ENCODE measurements at places on chromosomes 16 and 17.

DNA sequence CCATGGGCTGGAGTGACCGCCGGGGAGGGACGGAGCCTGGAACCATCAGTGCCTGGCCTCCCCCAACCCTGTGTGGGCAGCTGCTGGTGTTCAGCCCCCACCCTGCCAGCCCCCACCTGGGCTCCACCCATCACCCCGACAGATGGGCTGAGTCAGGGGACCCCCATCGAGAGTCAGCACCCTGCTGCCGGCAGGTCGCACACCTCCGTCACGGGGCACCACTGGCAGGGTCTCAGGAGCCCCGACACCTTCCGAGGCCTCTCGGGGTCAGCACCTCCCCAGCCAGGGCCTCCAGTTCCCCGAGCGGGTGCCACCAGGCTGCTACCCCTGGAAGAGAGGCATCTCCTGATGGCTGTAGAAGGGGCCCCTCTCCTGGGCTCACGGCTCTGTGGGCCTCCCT is 38.3 kb upstream of the ACSF3 start:
- DNase-seq, result no peak

DNA sequence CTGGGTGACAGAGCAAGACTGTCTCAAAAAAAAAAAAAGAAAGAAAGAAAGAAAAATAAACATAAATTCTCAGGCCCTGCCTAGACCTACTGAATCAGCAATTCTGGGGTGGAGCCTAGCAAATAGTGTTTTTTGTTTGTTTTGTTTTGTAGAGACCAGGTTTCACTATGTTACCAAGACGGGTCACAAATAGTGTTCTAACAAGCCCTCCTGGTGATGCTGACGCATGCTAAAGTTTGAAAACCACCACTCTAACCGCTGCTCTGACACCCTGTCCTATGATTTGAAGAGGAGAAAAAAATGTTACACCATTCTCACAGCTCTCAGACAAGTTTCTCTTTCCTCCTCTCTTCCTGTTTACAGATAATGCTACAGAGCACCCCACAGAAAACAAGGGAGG is 1.5 kb downstream of the MRPL10 start:
- peak; percentile 63 for DNase-seq

GRCh38 chr16:56852401-56852730 is 12.6 kb upstream of the SLC12A3 start:
- no peak for DNase-seq

GRCh38 chr17:44002141-44002848 is 2.1 kb upstream of the NAGS start:
- peak; percentile 89 for DNase-seq

- DNase-seq, result peak; percentile 46
Observed at GRCh38 chr16:4613636-4614570, 785 bp downstream of the UBALD1 start.

- DNase-seq, result peak; percentile 68
Observed at GRCh38 chr16:55487048-55487803, 8.2 kb downstream of the MMP2 start.

GRCh38 chr17:79993390-79994227 is 42.1 kb downstream of the TBC1D16 start:
- DNase-seq, result peak; percentile 98

- peak; percentile 12 for DNase-seq
Observed at GRCh38 chr16:28975158-28975599, 601 bp downstream of the SPNS1 start.

DNA sequence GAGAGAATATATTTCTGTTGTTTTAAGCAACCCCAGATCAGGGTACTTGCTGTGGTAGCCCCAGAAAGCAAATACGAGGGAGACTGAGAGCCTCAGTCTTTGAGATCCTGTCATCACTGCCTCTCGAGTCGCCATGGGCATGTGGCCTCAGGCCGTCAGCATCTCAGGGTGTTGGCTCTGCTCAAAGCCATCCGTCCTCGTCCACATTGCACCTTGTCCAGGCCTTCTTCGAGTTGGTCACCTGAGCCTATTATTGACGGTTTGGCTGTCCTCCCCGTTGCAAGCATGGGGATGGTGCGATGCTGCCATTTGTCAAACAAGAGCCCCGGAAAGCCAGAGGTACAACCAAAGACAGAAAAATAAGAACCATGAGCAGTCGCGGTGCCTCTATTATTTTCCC is 136.9 kb downstream of the IRF8 start:
- DNase-seq, result no peak

DNA sequence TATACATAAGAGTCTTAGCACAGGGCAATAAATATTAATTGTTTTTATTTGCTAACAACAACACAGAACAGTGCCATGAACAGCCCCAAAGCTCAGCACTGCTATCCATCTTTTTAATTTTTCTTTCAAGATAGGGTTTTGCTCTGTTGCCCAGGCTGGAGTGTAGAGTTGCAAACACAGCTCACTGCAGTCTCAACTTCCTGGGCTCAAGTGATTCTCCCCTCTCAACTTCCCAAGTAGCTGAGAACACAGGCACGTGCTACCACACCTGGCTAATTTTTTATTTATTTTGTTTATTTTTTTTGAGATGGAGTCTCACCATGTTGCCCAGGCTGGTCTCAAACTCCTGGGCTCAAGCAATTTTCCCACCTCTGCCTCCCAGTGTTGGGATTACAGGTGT is 47.6 kb upstream of the AKAP1 start:
- DNase-seq, result no peak

DNA sequence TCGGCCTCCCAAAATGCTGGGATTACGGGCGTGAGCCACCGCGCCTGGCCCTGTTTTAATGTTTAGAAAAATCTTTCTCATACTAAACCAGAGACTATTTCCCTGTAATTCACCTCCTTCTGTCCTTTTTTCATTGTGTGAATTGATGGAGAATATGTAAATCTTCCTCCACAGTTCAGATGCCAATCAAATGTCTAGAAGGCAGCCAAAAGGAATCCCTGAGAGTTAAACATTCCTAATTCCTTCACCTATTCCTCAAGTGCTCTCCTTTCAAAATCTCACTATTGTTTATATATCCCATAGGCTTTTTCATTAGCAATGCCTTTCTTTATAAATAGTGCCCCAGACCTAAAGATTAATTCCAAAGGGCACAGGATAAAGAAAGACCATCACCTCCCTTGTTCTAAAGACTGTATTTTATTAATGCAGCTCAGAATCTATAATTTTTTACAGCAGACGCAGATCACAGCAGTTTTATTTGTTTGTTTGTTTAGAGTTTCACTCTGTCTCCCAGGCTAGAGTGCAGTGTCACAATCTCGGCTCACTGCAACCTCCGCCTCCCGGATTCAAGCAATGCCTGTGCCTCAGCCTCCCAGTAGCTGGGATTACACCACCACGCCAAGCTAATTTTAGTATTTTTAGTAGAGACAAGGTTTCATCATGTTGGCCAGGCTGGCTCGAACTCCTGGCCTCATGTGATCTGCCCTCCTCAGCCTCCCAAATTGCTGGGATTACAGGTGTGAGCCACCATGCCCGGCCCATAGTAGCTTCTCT is 30.5 kb downstream of the COPZ2 start:
- DNase-seq, result no peak

DNA sequence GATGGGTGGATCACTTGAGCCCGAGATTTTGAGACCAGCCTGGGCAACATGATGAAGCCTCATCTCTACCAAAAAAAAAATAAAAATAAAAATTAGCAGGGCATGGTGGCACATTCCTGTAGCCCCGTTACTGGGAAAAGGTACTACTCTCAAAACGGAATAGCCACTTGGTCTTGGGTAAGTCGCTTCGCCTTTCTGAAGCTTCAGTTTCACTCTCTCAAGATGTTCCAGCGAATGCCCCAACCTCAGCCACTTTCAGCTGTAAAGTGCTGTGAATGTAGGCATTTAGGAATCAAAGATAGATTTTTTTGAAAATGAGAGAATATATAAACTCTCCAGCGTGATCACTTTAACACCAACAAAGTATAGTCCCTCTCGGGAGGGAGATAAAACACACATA is 154.1 kb upstream of the HS3ST3A1 start:
- no peak for DNase-seq

DNA sequence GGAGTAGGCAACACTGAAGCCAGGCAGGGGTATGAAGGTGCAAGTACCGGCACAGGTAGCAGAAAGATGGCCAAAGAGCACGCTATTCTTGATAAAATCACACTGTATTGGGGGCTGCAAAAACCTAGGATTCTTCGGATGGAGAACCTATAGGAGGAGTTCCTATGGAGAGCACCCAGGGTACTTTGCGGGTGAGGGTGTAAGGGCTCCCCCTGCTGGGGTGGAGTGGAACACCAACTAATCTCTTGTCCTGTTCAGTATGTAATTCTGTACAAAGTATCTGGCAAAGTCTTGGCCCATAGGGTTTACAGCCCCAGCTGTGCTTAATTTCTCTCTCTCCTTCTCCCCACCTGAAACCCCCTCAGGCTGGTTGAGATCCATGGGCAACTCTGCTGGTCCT is 393.1 kb upstream of the ASIC2 start:
- no peak for DNase-seq

GRCh38 chr16:65445313-65446260 is 323.7 kb upstream of the CDH11 start:
- no peak for DNase-seq

GRCh38 chr17:56756536-56756935 is 77.2 kb downstream of the C17orf67 start:
- peak; percentile 96 for DNase-seq

DNA sequence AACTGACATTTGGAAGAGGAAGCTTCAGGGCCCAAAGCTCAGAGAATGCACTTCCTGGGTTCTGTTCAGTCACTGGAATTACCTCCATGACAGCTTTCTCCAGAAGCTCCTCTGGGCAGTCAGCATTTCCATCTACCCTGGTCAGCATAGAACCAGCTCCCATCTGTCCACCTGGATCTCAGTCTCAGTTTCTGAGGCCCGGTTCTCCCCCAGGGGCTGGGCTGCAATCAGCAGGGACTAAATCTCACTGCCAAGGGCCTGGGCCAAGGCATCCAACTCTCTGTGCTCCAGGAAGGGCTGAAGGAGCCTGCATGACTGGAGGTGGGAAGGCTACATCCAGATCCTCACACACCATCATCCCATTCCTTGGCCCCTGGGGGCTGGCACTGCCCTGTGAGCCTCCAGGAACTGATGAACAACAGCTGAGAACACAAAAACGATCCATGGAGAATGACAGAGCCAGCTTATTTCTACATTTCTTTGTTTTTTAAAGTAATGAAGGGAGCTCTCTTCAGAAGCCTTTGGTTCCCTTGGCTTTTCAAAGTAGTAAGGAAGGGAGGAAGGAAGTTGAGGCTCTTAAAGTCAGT is 66.3 kb upstream of the MRTFB start:
- no peak for DNase-seq

Data from choroid plexus epithelial cell (primary cell).